ENCODE measurements at places on chromosomes 16 and 17.

DNA sequence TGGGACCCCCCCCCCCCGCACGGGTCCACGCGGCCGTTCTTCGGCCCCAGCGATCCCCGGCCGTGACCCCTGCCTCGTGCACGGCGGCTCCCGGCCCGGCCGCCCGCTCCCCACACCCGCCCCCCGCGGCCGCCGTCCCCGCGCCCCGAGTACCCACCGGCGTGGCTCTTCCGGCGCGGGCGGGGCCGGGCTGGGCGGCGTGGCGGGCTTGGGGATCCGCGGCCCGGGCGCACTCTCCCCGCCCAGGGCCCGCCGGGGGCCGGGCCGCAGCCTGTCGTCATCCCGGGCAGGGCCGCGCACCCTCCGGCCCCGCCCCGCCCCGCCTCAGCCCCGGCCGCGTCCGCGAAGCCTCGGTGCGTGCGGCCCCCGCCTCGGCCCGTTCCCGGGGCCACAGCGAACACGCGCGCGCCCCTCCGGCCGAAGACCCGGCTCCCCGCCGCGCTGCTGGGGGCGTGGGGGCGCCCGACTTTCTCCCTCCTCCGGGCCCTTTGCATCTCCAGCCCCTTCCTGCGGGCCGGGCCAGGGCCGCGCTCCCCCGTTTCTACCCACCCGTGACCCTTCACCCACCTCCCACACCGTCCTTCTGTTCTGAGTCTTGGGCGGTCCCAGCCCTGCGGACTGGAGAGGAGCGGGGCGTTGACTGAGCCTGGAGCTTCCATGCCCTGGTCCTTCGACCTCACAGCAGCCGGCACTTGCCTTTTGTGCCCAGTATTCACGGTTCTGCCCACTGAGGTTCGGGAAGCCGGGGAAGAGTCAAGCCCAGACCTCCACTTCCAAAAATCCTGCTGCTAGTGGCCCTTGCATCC lies 840 bp downstream of the MYO1C start:
- no peak for DNase-seq

GRCh38 chr17:18190628-18191235 lies 7.1 kb downstream of the ALKBH5 start:
- no peak for DNase-seq

DNA sequence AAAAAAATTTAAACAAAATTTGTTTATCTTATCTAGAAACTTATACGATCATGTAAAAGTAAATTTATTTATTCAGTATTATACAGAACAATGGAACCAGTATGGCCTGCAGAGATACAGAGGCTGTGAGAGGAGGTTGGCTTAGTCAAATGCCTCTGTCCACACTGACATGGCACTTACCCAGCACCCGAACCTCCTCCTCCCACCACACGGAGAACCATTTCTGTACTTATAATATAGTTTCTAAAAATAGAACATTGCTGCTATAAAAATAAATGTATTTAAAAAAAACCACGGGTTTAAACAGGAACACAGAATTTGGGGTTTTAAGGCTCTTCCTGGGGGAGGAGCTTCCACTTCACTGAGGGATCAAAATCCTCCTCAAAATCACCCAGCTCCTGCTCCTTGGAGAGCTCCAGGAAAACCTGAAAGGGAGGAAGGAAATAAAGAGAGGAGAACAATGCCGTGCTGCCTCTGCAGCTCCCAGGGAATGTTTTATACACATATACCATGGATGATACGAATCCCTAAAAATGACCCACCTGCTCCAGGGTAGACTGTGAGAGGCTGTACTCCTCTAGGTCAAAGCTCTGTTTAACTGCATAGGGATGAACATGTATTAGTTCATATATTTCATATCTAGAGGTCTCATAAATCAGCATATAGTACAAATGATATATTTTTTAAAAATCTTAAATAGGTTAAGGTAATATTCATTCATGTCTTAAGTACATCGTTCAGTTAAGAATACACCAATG lies 87.3 kb downstream of the ABCA8 start:
- DNase-seq: no peak

DNA sequence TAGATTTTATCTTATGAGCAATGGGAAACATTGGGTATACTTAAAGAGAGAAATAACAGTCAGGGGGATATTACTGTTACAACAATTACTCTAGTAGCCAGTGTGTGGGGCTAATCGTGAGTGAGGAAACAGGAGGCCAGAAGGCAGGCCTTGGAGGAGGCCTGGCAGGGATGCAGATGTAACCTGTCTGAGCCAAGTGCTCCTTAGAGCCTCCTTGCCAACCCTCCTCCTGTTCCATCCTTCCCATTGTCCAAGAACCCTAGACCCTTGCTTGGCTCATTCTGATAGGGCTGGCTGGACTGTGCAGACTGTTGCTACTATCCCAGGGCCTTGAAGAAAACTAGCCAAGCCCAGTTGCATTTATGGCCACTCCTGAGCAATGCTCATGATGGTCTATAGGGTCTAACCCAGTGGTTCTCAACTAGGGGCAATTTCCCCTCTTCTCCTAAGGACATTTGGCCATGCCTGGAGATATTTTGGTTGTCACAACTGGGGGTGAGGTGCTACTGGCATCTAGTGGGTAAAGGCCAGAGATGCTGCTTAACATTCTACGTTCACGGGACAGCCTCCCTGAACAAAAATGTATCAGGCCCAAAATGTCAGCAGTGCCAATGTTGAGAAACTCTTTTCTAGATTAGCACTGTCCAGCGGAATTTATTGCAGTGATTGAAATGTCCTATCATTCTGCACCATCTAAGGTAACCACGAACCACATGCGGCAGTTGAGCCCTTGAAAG lies 24.4 kb upstream of the WSCD1 start:
- no peak for DNase-seq

DNA sequence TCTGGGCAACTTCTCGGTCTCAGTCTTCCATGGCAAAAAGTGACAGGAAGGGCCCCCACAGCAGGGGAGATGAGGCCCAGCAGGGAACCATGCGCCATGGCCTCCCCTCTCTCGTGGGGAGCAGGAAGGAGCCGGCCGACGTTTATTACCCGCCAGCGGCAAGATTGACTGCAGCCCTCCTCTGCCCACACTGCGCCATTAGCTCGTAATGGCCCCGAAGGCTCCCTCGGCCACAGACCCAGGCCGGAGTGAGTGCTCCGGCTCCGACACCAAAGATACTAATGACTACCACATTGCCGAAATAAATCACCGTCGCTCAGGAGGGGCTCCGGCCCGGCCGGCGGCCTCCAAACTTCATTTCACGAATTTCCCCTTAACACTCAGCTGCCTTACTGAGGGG lies 226.9 kb downstream of the C16orf78 start:
- DNase-seq: no peak

DNA sequence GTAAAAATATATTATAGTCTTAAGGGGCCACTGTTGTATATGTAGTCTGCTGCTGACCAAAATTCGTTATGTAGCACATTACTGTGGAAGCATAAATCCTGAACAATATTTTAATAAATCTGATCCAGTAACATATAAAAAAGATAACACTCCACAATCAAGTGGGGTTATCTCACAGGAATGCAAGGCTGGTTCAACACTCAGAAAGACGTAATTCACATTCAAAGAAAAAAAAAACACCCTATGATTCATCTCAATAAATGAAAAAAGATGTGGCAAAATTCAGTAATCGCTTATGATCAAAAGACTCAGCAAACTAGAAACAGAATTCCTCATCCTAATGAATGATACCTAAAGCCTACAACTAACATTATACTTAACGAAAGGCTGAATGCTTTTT lies 47.8 kb downstream of the CREBBP start:
- DNase-seq: no peak

DNA sequence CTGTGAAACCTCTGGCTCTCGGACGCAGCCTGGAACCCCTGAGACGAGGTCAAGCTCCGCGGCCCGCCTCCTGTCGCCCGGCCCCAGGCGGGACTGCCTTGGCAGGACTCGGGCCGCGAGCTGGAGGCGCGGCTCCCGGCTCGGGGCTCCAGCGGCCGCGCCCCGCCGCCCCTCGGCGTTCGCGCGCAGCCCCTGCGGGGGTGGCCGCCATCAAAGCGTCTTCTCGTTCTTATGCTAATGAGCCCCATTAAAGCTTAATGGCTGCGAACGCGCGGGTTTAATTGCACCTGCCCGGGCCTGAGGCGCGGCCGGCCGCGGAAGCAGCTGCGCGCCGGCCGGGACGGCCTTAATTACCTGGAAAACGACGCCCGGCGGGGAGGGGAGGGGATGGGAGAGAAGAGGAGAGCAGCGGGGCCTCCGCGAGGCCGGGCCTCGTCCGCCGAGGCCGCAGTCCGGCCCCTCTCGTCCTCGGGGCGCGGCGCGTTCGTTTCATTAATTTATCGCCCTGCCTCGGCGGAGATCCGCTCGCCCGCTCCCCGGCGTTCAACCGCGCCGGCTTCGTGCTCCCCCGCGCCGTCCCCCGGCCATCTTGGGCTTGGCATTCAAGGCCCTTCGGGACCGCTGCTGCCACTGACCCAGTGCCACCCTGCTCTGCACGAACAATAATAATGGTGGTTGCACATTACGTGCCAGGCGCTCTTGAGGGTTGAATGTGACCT lies 19.2 kb downstream of the RAI1 start:
- no peak for DNase-seq

GRCh38 chr16:23836404-23837311 lies 875 bp downstream of the PRKCB start:
- DNase-seq: peak; percentile 57

- no peak for DNase-seq
These were observed 266.4 kb downstream of the HAPSTR1 start for GRCh38 chr16:9357829-9358228.

DNA sequence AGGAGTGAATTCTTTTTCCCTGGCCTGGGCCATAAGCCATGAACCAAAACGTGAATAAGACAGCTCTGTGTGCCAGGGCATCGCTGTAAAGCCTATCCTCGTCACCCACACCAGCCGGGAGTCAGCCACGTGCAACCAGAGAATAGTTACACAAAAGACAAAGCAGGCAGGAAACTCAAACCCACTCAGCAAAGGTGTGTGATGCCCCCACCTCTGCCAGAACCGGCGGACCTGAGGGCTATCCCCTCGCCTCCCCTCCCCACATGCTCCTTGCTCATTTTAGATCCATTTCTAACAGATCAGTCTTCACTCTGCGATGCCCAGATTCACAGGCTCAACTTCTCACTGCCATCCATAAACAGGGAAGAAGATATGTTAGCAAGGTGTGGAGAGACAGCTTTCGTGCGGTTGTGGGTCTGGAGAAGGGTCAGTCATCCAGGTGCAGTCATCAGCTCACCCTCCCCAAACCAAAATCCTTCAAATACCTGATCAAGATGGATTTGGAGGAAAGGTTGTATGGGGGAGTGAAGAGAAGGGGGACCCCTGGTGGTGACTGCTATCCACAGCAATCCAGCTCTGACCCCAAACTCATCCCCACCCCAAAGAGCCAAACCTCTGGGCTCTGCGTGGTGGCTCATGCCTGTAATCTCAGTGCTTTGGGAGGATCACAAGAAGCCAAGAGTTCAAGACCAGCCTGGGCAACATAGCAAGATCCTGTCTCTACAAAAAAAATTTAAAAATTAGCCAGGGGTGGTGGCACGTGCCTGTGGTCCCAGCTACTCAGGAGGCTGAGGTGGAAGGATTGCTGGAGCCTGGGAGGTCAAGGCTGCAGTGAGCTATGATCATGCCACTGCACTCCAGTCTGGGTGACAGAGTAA lies 219.2 kb downstream of the C16orf78 start:
- DNase-seq: no peak

DNA sequence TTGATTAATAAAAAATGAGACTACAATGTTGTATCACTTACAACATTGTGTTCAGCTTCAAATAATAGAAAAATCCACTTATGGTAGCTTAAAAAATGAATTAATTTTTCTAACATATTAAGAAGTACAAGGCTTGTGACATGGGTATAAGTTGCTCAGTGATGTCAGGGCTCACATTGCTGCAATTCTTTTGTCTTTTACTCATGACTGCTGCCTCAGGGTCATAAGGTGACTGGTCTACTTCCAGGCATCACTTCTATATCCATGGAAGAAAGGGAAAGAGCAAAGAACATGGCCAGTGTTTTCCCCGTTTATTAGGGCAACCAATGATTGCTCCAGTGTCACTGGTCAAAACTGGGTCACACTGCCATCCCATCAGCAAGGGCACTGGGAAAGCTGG lies 295.3 kb downstream of the MAP2K4 start:
- DNase-seq: no peak

- no peak for DNase-seq
These were observed 109.5 kb downstream of the CDH11 start for GRCh38 chr16:65012357-65012756.

- no peak for DNase-seq
These were observed 3.5 kb upstream of the RNF43 start for GRCh38 chr17:58420827-58421226.

GRCh38 chr17:56678249-56679114 lies 85.0 kb downstream of the NOG start:
- DNase-seq: no peak

DNA sequence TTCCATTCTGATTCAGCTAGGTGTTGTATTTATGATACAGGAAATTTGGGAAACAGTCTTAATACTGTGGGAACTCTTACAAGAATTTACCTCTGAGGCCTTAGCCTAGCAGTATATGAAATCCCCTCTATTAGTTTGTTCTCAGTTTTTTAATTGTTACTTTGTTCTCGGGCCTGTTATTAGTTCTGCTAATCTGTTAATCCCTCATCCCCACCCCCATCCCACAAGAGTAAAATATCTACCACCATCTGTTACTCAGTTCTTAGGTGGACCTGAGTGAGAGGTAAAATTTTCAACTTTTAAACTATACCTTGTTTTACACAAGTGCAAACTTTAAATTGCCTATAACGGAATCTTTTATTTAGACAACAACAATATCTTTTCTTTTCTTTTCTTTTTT lies 47.0 kb downstream of the RHOT1 start:
- DNase-seq: no peak

GRCh38 chr17:14616528-14616927 lies 315.6 kb downstream of the HS3ST3B1 start:
- no peak for DNase-seq

GRCh38 chr17:59702304-59702703 lies 4.9 kb downstream of the PTRH2 start:
- no peak for DNase-seq

DNA sequence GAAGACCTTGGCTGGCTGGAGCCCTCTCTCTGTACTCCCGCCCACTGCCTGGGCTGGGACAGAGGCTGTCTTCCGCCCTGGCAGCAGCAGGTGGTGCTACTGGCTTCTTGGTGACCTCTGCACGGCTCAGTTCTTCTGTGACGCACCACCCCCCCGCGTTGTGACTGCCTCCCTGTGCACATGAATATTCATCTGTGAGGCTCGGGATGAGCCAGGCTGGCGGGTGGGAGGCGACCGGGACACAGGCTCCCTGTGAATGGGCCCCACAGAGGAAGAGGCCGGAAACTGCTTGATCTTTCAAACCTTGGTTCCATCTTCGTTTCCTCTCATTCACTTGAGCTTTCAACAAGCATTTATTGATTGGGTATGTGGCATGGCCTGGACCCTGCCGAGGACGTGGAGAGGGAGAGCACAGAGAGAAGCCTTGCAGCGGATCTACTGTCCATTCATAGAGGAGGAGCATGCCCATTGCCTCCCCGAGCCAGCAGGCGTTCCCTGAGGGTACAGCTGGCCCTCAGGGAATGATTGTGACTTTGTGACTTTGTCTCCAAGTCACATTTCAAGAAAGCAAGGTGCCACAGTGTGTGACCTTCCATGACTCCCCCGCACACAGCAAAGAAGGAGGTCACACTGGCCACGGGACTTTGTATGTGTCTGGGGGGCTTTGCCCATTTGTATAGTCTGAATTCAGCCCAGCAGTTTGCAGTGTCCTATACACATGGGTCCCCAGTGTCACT lies 45.0 kb downstream of the B9D1 start:
- no peak for DNase-seq

GRCh38 chr16:88526008-88526905 lies 43.9 kb upstream of the ZC3H18 start:
- no peak for DNase-seq

- no peak for DNase-seq
These were observed 25.9 kb upstream of the SMURF2 start for GRCh38 chr17:64687961-64688360.

Data from activated naive CD4-positive, alpha-beta T cell (primary cell).